ENCODE measurements at places on chromosomes 13 and 19.

- DNase-seq: no peak
Measured at GRCh38 chr13:76854894-76855293, 31.3 kb downstream of the KCTD12 start.

GRCh38 chr13:19959141-19959830 is 759 bp downstream of the ZMYM2 start:
- DNase-seq: peak; percentile 47

- DNase-seq: no peak
Measured at GRCh38 chr19:329876-330275, 14.7 kb downstream of the MIER2 start.

DNA sequence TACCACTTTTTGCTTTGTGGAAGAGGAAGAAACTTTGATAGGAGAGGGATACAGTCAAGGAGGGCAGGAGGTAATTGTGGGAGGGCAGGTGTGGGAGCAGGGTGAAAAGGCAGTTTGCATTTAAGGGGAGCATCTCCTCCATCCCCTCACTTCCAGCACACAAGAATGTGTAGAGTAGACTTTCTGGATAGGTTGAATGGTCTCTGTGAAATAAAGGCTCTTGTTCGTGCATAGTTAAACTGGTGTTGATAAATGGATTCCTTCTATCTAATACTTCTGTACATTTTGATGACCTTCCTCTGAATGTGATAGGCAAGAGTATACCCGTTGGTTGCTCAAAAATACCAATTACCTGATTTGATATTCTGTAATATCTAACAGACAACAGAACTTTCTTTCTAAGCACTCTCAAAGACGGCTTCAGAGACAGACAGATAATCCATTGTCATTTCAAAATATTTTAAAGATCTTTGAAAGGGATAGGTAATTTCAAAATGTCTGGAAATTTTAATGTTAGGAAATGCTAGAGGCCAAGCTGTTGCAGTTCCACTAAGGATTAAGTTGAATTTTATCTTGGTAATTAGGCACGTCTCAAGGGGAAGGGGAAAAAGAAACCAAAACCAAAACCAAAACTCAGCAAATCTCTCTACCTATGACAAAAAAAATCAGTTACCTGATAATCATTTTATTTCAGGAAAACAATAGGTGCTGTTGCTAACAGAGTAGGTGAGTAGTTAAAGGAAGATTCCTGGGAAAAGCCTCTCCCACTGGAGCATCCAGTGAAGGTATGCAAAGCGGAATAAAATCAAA is 302.6 kb downstream of the COG6 start:
- DNase-seq: no peak

DNA sequence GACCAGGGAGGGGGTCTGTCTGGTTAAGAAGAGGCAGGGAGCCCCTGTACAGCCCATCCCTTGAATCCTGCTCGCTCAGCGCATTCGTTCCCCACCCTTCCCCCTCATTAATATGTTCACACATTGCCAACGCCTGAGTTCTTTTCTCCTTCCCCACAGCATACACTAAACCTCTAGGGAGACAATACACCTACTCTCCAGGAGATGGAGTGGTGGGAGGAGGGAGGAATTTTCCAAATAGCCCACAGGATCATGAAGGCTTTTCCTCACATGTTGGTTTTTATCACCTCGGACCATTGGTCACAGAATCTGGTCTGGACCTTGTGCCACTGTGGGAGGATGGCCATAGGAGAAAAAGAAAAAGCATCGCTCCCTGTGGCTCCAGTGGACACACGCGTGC is 294.9 kb downstream of the SHISA2 start:
- DNase-seq: no peak

- peak; percentile 75 for DNase-seq
Measured at GRCh38 chr19:7340959-7341837, 7.5 kb upstream of the ARHGEF18 start.

DNA sequence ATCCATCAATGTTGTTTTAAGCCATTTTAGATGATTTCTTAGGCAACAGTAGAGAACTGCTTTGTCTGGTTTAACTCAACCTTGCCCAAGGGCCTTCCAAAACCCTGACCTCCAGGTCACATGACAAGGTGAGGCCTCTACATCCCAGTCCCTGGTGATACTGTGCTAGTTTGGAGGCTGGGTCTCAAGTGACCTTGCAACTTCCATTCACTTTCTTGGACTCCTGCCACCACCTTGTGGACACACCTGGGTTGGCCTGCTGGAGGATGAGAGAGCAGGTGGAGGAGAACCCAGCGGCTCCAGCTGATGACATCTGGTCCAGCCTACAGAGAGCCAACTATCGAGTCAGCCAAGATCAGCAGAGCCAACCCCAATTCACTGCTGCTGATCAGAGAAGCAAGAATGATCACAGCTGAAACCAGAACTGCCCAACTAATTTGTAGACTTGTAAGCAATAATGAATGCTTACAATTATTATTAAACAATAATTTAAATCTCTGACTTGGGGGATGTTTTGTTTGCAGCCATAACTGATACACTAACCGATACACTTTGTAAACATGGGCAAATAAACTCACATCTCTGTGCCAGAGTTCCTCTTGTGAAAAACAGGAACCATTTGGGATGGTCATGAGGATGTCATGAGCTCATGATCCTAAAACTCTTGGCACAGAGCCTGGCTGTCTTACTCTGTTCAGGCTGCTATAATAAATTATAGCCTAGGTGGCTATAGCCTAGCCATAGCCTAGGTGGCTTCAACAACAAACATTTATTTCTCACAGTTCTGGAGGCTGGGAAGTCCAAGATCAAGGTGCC is 11.5 kb downstream of the FAM187B start:
- no peak for DNase-seq

- no peak for DNase-seq
Measured at GRCh38 chr13:76892488-76892887, 6.3 kb upstream of the KCTD12 start.

DNA sequence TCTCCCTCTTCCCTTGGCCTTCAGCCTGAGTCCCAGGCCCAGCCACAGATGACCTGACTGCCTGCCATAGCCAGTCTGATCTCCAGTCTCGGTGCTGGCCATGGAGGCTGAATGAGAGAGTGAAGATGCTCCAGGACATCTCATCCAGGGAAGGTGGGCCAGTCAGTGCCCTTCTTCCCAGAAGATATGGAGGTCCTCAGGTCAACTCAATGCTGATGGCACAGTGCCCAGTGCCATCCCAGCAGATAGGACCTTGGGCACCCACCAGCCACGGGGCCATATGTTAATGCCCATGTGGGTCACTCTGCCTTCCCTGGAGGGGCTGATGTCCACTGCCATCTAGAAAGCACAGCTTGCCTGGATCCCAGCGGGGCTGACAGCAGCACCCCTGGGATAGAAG is 7.2 kb downstream of the VSTM2B start:
- no peak for DNase-seq

DNA sequence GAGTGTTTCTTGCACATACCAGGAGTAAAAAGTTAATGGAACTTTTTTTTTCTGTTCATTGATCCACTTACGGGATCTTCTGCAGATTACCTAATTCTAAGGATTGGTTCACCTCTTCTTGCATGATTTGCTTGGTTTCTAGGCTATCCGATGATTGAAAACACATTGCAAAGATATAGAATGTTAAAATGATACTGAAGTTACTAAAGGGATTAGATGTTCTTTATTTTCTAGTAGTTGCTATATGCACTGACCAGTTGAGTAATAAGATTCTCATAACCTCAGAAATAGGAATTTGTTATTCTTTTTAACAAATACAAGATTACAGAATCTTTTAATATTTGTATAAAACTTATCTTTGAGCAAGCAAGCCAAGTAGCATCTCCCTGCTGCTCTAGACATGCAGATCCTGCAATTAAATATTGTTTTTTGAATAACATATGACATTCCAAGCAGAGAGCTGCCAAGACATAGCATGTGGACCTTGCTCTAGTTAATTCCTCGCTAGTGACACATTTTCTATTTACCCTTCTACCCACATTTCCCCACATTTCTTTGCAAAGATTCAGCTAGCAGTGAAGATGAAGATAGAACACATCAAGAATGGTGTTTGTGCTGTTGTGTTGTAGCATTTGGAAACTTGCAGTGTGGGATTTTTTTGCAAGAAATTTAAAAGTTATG is 51.7 kb upstream of the RNF113B start:
- no peak for DNase-seq

GRCh38 chr13:40981361-40981760 is 37.8 kb downstream of the ELF1 start:
- no peak for DNase-seq

DNA sequence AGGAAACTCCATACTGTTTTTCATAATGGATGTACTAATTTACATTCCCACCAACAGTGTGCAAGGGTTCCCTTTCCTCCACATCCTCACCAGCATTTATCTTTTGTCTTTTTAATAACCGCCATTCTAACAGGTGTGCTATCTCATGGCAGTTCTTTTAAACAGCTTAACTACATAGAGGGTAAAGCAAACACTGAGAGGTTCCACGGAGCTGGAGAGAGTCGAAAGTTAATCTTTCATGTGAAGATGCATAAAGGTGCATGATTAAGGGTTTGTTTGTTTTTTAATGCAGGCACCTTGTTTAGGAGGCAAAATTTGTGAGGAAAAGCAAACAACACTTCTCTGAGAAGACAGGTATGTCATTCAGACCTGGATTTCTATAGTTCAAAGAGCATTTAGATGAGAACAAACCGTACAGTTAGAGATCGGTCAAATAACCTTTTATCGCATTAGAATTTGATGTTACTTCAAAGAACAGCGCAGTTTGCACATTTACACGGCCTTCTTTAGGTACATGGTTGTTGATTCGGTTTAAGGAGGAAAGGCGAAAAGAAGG is 193.9 kb downstream of the RBM26 start:
- DNase-seq: no peak

DNA sequence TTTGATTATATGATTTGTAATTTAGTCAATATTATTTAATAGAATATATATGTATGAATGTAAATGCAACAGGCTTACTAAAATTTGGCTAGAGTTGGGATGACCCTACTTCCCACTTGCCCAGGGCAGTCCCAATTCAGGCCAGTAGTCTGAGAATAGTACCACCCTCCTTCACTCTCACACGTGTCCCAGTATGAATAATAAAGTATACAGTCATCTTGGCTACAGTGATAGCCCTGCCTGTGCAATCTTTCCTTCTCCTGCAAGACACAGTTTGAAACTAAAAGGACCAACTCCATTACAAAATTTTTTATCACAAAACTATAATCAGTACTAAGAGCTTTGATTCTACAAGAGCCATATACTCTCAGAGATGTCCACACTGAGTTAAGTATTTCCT is 76.2 kb downstream of the SACS start:
- DNase-seq: no peak

GRCh38 chr13:93603043-93603442 is 376.4 kb downstream of the GPC6 start:
- DNase-seq: no peak

DNA sequence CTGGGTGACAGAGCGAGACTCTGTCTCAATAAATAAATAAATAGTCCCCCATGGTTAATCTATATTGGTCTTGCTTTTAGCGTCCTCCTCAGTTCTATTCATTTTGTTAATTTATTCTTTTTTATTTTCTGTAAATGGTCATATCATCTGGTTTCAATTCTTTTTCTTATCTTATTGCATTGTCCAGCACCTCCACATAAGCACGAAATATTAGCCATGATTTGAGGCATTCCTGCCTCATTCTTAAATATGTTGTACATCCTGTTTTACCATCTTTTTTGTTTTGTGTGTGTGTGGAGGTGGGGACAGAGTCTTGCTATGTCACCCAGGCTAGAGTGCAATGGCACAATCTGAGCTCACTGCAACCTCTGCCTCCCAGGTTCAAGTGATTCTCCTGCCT is 24.6 kb upstream of the CCDC124 start:
- DNase-seq: no peak

DNA sequence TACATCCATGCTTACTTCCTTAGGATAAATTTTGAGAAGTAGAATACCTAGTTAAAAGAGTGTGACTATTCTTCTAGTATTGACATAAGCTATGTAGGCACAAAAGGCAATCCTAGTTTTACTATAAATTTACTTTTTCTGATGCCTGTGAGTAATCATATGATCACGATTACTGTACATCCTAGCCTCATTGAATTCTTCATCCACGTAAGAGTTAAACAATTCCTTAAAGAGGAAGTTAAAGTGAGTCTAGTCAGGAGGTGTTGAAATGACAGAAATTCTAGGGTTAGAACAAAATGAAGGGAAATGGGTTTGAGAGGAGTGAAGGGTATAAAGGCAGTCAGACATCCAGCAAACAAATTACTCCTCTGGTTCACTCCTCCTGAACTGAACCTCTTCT is at the start of gene ACOD1:
ACOD1 (plus strand) TSS at position 363 of the 400 bp plus-strand sequence. CDS start 48 bp downstream, outside the sequence.
- DNase-seq: no peak

GRCh38 chr13:113448545-113448884 is 4.8 kb downstream of the ADPRHL1 start:
- DNase-seq: no peak

DNA sequence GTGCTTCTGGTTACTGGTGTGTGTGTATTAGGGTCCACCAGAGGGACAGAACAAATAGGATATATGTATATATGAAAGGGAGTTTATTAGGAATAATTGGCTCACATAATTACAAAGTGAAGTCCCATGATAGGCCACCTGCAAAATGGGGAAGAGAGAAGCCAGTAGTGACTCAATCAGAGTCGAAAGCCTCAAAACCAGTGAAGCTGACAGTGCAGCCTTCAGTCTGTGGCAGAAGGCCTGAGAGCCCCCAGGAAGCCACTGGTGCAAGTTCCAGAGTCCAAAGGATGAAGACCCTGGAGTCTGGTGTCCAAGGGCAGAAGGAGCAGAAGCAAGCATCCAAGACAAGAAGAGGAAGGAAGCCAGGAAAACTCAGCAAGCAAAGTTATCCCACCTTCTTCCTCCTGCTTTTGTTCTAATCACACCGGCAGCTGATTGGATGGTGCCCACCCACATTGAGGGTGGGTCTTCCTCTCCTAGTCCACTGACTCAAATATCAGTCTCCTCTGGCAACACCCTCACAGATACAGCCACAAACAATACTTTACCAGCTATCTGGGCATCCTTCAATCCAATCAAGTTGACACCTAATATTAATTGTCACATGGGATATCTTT is 21.7 kb upstream of the SCEL start:
- DNase-seq: no peak

DNA sequence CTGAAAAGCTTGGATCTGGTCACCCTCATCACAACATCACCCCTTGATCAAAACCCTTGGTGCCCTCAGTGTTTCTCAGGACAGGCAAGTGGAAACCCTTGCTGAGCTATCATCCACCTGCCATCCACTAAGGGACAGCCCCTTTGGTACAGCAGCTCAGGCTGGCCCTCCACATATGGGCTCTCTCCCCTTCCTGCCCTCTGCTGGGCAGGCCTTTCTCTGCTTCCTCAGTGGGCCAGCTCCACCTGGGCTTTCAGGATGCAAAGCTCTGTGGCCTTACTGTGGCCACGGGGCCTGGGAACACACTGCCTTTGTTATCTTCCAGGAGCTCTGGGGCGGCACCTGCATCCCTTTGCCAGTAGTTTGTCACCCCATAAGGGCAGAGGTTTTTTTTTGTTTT is 4.9 kb downstream of the SUGP1 start:
- no peak for DNase-seq

DNA sequence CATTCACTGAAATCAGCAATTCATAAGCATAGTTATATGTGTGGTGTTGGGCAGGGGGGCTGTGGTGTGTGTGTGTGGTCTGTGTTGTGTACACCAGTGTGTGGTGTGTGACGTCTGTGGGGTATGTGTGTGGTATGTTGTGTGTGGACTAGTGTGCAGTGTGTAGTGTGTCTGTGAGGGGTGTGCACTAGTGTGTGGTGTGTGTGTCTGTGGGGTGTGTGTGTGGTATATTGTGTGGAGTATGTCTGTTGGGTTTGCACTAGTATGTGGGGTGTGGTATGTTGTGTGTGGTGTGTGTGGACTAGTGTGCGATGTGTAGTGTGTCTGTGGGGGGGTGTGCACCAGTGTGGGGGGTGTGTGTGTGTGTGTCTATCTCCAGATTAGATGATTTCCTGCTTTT is 7.2 kb upstream of the CDC16 start:
- DNase-seq: no peak
